ENCODE measurements at places on chromosomes 11 and 22.

DNA sequence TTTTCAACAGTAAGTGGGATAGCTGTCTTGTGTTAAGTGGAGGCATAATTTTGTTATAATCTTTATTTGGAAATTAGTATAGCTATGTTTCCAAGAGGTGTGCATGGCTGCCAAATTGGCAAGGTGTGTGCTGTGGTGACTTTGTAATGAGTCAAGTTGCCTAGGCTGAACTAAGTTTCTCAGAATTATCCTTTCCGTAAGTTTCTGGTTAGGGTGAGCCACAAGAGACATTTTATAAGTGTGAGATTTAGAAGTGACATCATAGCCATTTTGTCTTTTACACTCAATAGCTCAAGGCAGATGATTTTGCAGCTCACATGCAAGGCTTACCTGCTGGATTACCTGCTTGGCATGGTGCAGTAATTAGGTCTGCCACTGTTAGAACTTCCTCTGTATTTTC, 90.3 kb downstream of the C11orf87 start:
- no peak for DNase-seq

DNA sequence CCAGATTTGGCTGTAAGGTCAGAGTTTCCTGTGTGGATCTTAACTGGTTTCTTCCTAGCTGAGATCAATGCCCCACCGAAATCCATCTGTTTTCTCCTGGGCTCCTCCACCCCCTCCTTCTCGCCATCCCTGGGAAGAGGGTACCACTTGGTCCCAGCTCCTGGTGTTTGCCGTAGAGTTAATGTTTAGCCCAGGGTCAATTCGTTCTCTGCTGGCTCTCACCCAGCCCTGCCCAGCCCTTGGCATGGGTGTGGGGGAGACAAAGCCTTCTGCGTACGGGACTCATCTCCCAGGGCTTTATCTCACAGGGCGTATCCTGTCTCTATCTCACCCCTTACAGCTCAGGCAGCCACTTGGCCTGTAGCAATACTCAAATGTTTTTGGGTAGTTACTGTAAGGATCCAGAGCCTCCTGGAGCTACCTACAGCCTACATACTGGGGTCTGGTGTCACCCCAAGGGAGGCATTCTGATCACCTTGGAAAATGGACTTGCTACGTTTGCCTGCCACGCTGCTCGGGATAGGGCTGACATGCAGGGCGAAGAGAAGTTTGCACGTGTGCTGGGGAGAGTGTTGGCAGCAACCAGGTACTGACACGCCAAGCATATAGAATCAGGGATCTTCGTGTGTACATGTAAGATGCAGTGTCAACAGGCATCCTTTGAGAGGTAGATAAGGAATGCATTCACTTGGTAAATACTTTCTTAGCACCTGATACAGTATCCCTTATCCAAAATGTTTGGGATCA, 66.1 kb downstream of the SCN3B start:
- no peak for DNase-seq

DNA sequence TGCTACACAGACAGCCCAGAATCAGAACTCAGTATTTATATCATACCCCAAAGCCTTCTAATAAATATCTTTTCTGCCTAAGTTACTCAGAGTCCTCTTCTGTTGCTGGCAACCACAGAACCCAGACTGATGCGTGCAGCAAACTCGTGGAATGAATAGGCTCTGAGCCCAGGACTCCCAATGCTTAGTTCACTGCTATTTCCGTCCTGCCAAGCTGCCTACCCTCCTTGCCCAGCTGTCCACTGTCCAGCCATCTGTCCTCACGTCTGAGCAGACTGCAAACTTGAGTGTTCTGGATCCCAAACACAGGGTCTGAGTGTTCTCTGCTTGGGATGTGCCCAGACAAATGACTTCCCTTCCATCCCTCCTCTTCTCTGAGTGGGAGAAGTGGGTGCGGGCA, 19.4 kb downstream of the PTPN5 start:
- no peak for DNase-seq

DNA sequence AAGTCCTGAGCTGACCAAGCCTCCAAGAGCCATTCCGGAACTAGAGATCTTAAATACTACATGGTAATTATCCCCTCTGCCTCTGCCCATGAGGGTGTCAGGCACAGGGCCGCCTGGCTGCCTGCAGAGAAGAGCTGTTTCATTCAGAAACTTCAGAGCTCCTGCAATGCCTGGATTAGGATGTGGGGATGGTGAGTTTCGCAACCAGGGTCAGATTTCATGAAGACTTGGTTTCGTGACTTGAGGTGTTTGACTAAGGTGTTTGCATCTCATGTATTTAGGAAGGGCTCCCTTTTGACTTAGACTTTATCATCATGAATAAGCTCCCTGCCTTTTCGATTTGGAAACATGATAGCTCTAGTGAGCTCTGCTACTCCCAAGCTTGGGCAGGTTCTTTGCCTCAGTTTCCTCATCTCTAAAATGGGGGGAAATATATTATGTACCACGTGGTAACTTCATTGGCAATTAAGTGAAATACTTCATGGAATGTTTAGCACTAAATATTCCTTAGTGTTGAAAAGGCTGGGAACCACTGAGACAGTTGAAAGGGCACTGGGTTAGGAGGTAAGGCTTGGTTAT, 9.1 kb downstream of the TIMP3 start:
- DNase-seq: no peak

DNA sequence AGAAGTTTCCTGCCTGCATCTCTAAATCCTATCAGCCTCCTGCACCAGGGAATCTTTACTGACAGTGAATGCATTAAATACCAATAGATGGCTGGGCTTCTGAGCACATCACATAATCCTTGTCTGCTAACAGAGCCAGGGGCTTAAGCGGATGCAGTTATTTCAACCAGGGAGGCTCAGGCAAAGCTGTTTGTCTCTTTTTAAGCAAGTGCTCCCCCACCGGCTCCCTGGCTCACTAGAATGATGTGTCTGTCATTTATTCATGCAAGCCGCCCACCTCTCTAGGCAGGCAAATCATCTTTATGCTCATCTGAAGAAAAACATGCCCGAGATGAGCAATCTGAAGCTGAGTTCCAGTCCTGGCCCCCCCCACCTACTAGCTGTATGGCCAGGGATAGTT, 182.3 kb downstream of the TENM4 start:
- DNase-seq: no peak

- DNase-seq: no peak
Observed at GRCh38 chr11:26065944-26066343, 266.0 kb upstream of the ANO3 start.

GRCh38 chr11:12174128-12174476, 63.7 kb downstream of the MICAL2 start:
- no peak for DNase-seq

DNA sequence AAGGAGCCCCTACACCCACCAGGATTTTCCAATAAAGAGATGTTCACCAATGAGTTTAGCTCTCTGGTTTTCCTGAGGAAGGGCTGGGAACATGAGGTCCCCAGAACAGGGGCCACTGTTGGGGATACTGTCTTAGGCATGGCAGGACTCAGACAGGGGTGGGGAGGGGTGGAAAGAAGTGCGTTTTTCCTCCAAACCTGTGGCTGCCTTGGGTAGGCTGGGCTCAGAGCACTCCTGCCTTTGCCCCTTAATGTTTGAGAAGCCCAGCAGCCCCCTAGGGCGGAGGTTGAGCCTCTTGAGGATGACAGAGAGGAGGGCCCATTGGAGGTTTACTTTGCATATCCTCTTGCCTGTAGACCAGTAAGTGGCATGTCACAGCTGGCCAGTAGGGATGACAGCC, 10.6 kb downstream of the MTFP1 start:
- DNase-seq: no peak

DNA sequence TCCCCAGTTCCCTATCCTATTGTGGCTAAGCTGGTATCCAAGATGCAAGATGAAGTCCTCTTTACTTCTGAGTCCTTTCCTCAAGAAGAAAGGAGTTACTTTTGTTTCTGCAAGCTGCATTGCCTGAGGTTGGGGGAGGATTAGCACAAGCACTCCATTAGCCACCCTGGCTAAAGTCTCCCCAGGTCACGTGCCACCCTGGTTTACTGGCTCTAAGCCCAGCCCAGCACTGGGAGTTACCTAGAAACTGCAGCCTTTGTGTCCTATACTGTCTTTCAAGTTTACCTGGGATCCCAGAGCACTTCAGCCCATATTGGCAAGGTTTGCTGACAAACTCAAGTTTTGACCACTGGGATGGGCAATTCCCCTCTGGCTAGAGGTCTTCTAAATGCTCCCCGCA, 78.4 kb upstream of the DBX1 start:
- DNase-seq: no peak

DNA sequence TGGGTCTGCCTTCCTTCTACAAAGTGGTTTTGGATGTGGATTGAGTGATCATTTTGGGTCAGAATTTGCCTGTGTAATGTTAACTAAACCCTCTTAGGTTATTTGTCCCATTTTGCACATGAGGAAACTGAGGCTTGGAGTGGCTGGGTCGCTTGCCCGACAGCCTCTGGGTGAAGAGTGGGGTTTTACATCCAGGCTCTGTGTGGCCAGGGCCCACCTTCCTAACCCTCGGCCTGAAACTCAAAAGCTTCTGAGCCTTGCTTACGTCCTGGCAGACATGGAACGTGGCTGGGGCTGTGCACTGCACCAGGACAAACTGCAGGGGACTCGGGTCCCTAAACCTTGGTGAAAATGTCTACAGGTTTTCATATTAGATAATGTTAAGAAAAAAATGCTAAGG, 542.4 kb downstream of the TBC1D22A start:
- DNase-seq: no peak

DNA sequence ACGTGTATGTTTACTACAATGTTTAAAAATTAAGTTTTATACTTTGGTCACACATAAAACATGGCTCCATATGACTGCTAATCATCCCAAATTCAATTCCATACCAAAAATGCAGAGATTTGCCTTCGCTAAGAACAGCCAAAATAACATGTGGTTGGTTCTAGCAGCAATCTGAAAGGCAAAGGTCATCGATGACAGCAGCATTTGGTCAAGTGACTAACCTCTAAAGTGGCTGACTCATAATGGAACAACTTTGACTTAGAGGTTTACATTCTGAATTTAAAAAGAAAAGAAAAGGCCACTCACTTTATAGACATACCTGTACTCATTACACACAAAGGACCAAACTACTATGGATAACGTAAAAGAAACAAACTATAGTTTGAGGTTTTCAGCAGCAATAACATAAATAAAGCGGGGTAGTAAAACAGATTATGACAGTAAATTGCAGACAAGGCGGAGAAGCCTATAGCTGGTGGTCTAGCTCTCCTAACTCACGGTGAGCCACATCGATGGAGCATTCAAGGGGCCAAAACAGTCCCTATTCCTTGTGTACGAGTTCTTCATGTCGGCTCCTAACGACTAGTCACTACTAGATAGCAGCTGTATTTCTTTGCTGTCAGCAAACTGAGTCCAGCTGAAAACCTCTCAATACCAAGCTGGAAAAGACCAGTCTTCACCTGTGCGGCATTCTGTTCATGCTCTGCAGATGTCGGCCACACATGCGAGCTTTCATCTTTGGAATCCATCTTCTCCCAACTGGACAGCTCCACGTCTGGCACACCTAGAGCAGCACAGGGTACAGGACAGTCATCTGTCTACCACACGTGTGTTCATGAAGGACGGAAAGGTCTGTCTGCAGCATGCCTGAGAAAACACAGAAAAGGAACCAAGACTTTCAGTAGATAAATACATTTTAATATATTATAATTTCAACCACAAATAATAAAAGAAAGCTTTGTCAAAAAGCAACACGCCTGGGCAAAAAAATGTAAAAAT, 42.1 kb downstream of the PRDM10 start:
- DNase-seq: no peak

DNA sequence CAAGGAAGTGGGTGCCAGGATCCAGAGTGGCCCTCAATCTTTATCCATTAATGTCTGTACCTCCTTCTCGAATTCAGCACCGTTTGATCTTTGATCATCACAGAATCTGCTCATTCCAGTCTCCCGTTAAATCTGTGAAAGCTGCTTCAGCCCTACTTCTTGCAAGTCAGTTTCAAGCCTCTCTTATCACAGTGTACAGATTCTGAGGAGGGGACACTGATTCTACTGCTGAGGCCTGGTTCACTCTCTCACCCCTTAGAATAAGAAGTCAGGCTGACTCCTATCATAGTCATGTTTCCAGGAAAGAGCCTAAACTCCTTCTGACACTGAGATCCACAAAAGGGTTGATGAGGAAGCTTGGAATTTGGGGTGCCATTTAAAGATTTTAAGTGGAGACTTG, 39.0 kb downstream of the MAML2 start:
- no peak for DNase-seq

DNA sequence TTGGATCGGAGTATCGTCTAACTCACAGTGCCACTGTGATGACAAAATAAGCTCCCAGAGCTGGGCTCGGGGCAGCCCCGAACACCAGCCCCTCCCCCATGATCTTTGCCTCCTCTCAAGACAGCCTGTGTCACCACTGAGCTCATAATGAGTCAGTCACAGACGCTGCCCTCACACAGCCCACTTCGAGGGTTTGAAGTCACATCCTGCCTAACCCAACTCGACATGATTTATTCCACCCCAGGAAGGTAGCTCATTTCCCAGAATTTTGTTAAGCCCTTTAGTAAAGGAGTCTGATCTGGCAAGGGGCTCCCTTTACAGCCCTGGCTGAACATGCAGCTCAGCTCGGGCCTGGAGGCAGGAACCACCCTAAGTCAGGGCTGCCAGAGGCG, 22.8 kb downstream of the MYH9 start:
- peak; percentile 54 for DNase-seq

DNA sequence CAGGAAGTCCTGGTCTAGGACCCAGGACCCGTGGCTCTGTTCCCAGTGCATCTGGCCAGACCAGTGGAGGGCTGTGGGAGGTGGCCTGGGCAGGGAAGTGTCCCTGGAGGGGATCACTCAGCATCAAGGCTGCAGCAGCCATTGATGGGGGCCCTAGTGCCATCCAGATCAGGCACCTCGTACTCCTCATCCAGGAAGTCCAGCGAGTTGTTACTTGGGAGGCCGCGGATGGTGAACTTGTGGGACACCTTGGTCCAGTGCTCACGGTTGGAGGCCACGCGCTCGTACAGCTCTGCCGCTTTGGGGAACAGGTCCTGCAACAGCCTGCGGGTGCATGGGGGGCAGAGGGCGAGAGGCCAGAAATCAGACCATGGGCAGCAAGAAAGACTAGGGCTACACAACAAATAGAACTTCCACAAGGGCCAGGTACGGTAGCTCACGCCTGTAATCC, 96.9 kb downstream of the PDE2A start:
- DNase-seq: no peak

DNA sequence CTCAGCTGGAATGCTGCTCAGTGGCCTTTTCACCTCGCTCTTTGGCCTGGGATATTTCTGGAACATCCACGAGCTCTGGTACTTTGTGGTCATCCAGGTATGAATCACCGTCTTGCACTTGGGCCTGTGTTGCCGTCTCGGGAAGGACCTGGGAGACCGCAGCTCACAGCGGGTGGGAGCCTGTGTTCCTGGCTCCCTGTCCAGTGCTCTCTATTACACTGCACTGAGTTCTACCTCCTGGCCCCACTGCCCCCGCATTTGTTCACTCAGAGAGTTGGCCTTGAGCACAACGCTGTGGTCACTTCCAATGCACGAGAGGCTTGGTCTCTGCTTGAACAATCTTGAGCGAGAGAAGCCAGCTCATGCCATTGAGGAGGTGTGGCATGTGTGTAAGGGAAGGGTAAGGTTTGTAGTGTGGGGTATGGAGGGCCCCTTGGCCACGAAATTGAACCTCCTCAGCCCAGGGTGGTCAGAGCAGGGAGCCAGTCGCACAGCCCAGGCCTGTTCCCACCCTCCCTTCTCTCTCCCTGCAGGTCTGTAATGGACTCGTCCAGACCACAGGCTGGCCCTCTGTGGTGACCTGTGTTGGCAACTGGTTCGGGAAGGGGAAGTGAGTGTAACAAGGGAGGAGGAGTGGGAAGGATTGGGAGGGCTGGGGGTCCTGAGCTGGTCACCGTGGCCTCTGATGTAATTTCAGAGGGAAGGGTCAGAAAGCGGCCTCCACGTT, 16.2 kb downstream of the SLC37A2 start:
- DNase-seq: no peak

Data from nephron progenitor cell (in vitro differentiated cells).